ENCODE measurements at places on chromosomes 16 and 17.

GRCh38 chr16:1708083-1708767 is 2.2 kb downstream of the MAPK8IP3 start:
- DNase-seq = no peak

DNA sequence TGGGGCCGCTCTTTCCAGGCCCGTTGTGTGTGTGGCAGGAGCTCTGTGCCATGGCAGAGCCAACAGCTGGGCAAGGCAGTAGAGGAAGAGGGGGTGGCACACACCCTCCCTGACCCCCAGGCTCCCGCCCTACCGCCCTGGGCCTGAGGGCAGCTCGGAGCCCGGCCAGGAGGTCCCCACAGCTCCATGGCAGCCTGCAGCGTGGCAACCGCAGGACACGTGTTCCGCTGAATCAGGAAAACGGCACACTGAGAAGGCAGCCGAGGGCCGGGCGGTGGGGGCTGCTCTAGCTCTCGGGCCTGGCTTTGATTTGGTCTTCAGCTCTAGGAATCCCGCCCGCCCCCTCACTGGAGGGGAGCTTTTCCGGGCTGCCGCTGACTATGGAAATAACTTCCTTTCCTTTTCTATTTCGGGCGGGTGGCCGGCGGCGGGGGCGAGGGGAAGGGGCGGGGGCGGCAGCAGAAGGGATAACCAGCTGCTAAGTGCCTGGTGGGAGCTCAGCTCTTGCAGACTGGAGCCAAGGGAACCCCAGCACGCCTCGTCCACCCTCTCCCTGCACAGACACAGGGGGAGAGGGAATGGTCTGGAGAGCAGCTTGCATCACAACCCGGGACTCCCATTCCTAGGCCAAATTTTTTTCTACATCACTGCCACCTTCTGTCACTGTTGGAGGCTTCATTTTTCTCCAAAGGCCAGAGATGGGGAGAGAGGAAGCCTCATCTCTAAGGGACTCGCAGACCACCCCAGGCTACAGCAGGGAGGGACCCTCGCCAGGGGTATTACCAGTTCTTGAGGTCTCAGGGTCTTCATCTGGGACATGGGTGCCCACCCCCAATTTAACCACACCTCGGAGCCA is 24.8 kb upstream of the MRPS23 start:
- no peak for DNase-seq

DNA sequence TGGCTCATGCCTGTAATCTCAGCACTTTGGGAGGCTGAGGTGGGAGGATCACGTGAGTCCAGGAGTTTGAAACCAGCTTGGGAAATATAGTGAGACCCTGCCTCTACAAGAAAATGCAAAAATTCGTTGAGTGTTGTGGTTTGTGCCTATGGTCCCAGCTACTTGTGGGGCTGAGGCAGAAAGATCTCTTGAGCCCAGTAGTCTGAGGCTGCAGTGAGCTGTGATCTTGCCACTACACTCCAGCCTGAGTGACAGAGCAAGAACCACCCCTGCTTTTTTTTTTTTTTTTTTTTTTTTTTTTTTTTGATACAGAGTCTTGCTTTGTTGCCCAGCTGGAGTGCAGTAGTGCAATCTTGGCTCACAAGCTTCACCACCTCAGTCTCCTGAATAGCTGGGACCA is 34.0 kb downstream of the ITGB3 start:
- peak; percentile 42 for DNase-seq

- DNase-seq = peak; percentile 56
Measured at GRCh38 chr16:30395155-30395991, at the start of gene ZNF48. Gene ZNF48 (plus strand): TSS chr16:30395420. CDS start chr16:30395795, 375 bp downstream.

GRCh38 chr16:69057400-69058378 is 47.8 kb upstream of the HAS3 start:
- no peak for DNase-seq

DNA sequence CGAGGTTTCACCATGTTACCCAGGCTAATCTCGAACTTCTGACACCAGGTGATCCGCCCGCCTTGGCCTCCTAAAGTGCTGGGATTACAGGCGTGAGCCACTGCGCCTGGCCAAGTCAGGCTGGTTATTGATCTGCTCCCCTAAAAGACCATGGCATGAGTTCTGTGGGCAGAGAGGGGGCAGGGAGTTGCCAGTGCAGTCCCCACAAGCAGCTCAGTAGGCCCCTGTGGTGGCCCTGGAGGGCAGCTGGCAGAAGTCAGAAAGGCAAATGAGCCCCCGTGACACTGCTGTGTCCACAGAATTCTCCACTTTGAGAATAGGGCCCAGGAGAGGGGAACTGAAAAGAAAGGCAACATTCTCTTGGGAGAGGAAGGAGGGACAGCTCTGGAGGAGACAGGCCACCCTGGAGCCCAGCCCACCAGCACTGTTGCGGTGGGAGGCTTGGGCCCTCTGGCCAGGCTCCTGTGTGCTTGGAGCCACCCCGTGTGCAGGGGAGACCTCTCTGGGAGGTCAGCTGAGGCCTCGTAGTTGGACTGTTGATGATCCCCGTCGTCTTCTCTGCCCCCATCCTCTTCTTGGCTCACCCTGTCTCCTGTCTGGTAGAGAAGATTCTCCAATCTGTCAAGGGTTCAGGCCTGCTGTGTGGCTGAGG is 2.1 kb upstream of the AMDHD2 start:
- no peak for DNase-seq

GRCh38 chr17:32777436-32777835 is 99.5 kb downstream of the MYO1D start:
- no peak for DNase-seq

- DNase-seq = no peak
Measured at GRCh38 chr17:67246653-67247415, 1.8 kb upstream of the HELZ start.

DNA sequence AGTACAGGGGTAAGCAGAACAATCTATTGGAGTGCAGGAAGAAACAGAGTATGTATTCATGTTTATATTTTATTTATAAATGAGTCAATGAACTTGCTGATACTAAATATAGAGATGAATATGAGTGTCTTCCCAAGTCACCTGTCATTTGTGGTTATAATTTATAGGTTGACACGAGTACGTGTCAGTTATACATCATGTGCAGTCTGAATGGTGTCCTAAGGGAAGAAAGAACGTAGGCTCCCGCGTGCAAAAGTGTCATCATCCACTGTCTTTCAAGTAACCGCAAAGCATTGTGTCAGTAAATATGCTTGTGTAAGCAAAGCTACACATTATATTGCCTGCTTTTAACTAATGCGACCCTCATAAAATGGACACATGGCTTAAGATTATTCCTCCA is 786.1 kb downstream of the KCNJ2 start:
- DNase-seq = no peak

GRCh38 chr16:71479420-71479819 is 9.7 kb downstream of the ZNF19 start:
- DNase-seq = peak; percentile 92

- DNase-seq = no peak
Measured at GRCh38 chr17:73132085-73132492, 32.7 kb upstream of the SSTR2 start.

- no peak for DNase-seq
Measured at GRCh38 chr17:81717049-81717765, 5.1 kb downstream of the SLC25A10 start.

- DNase-seq = no peak
Measured at GRCh38 chr16:87790292-87791100, 24.7 kb upstream of the KLHDC4 start.

- no peak for DNase-seq
Measured at GRCh38 chr17:47225911-47226688, 17.0 kb downstream of the MYL4 start.

DNA sequence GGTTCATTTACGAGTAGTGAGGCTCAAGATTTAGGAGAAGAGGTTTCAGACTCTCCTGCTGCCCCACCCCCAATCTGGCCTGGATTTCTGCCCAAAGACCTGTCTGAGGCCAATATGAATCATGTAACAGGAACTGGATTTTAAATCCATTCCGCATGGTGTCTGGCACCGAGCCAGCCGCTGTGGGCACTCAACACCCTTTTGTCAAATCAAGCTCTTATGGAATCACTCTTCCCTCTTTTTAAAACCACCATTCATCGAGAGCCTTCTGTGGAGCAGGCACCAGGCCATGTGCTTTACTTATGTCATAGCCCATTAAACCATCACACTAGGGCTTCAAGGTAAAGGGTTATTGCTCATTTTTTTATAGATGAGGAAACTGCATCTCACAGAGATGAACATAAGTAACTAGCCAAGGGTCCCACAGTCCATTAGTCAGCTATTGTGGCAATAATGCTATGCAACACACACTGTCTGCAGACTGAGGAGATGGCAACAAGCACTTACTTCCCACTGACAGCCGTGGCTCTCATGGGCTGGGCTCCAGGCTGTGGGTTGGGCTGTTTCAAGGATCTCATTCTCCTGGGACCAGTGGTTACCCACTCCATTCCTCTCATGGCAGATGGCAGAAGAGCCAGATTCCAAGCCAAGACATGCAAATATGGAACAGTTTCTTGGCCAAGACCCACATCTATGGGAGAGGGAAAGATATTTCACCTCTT is 93.6 kb downstream of the WSCD1 start:
- DNase-seq = no peak

- no peak for DNase-seq
Measured at GRCh38 chr17:44961921-44962350, 6.2 kb downstream of the C1QL1 start.

GRCh38 chr16:50323335-50324011 is 45.3 kb downstream of the BRD7 start:
- peak; percentile 49 for DNase-seq

GRCh38 chr16:29029168-29029994 is 44.5 kb downstream of the LAT start:
- no peak for DNase-seq

DNA sequence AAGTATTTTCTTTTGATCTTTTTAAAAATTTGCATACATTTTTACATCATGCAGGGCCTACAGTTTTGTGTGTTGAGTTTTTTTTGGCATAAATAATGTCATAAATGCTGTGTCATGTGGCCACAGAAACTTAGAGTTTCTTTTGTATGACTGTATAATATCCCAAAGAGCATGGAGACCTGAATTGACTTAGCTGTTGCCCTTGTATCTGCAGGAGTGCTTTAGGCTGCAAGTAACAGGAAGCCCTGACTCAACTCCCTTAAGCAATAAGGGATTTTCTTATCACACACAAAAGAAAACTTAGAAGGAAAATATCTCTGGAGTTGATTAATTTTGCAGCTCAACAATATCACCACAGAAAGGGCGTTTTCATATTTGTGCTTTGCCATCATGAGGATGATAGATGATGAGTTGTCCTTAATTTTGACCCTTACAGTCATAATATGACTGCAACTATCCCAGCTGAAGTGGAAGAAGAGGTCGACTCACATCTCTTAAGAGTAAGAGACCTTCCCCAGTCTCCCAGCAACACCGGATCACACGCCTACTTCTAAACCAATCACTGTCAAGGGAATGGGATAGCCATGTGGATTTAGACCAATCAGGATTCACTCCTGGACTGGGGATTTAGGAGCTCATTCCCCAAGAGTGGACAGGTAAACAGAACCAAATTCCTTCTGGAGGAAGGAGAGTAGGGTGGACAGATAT is 138.9 kb downstream of the GSG1L start:
- no peak for DNase-seq

- no peak for DNase-seq
Measured at GRCh38 chr16:9176547-9177418, 85.3 kb downstream of the HAPSTR1 start.

GRCh38 chr16:7086822-7087616 is 245.6 kb upstream of the RBFOX1 start:
- no peak for DNase-seq

DNA sequence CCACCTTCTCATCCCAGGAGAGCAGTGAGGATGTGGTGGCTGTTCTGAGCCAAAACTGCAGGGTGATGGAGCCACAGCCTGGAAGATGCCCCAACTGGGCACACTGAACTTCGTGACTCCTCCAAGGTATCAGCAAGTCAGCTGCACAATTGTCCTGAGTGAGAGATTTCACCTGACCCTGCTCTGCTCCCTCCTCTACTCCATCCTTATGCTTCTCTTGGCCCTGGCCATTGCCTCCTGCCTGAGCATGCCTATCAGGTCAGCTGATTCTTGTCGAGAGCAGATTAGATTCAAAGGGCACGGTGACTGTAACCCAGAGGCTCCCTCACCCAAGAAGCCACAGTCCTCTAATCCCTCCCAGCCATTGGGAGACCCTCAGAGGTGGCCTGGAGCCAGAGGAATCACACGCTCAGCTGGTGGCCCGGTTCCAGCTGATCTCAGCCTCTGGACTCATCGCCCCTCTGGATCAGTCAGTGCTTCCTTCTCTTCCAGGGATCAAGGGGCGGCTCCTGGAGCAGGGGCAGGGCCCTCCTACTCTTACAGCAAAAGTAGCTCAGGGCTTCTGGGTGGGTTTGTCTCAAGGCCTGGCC is 7.0 kb upstream of the CYB561 start:
- DNase-seq = no peak

GRCh38 chr16:11361701-11362451 is 16.6 kb downstream of the RMI2 start:
- no peak for DNase-seq

- DNase-seq = no peak
Measured at GRCh38 chr16:69106491-69107315, 1.2 kb downstream of the HAS3 start.

DNA sequence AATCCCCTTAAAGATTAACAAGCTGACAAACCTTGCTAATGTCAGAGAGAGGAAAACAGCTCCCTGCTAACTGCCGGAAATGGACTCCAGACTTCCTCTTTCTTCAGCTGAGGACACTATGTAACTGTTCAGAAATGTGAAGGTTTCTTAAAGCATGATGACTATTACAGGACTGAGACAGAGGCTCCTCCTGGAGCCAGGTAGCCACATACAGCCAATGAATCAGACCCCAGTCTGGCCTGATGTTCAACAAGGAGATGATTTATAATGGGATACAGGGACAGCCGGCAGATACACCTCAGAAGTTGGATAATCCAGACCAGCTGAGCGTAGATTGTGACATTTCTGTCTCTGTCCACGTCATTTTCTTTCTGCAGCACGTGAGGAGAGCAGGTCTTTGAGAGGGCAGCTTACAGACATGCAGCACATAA is 216.2 kb downstream of the HS3ST3A1 start:
- no peak for DNase-seq

GRCh38 chr17:81898029-81898866 is 3.8 kb upstream of the NPB start:
- DNase-seq = no peak

DNA sequence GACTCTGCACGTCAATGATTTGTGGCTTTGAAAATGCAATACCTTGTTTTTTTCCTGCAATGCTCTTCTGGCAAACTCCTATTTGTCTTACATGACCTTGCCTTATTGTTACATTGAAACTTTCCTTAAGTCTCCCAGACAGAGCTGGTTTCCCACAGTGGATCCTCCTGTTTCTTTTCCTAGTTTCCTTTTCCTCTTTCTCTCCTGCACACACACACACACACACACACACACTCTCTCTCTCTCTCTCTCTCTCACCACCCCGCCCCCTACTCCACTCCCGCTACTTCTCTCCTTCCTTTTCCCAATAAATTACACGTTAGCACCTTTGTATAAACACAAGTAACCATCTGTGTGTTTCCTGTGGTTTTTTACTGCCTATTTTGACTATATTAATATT is 2.3 kb downstream of the ORC6 start:
- DNase-seq = no peak

GRCh38 chr16:80807906-80808305 is 3.5 kb upstream of the CDYL2 start:
- no peak for DNase-seq

- DNase-seq = no peak
Measured at GRCh38 chr17:80604670-80605010, 60.0 kb downstream of the RPTOR start.

GRCh38 chr16:3857189-3858043 is 23.1 kb downstream of the CREBBP start:
- DNase-seq = no peak

Data from hematopoietic multipotent progenitor cell treated with erythropoietin and hydrocortisone succinate and interleukin-3 and kit ligand, for 15 days (in vitro differentiated cells).